Right cardiac atrium (tissue), 5 donors: ENCODE measurements at places on chromosomes 11 and 22. TPM values are rescaled to one million over a fixed set of nuclear protein-coding genes. Genes with fewer than 3 reads are reported as not detected.

- no peak for DNase-seq
Measured at GRCh38 chr11:31972623-31973022, 118.3 kb upstream of the RCN1 start.

Gene LDHAL6A
- polyA plus RNA-seq = 0.16 TPM

DNA sequence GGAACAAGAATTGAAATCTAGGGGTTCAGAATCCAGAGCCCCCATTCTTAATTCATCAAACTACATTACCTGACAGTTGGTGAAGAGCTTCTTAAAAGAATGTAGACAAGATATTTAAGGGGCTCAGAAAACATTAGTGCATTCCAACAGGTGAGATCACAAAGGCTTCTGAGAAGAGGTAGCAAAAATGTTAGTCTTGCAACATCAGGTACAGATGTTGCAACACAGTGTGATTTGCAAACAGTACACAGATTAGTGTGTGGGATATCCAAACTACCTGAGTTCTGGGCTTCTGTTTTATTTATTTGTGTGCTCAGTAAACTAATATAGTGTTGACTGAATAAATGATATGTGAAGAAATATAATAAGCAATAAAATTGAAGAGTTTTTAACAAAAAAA, 11.8 kb downstream of the CASP4 start:
- no peak for DNase-seq

Gene PIWIL4
- polyA plus RNA-seq = 1.6 TPM

Gene DMC1
- polyA plus RNA-seq = 6.5 TPM

DNA sequence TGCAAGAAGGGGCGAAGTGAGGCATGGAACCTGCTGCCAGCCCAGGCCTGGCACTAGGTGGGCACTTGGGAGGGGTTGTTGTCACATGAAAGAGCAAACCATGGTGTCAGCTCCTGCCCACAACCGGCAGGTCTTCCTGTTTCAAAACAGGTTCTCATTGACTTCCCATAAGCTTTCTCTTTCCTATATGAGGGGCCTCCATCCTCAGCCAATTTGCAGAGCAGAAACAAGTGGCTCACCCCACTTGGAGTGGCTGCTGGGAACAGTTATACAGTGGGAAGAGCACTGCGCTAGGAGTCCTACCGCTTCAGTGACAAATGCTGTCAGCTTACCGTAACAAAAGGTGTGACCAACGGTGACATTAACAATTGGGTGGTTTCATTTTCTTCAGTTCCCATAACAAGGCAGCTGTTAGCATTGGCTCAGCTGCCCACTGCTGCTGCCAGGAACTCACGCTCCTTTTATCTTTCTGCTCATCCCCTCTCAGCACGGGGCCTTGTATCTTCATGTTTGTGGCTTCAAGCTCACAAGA, 10.2 kb upstream of the SSTR3 start:
- DNase-seq = no peak

Gene LGR4
- 16.0 TPM for polyA plus RNA-seq

DNA sequence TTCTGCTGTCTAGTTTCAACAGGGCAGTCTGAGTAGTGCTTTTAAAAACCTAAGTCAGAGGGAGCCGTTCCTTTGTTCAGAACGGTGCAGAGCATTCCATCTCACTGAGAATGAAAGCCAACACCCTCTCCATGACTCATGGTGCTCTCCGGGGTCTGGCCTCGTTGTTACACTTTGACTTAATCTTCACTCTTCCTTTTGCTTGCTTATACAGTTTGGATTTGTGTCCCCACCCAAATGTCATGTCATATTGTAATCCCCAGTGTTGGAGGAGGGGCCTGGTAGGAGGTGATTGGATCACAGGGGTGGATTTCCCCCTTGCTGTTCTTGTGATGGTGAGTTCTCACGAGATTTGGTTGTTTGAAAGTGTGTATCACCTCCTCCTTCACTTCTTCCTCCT, 292.2 kb downstream of the ST3GAL4 start:
- DNase-seq = no peak

Gene DBX1
- not detected for polyA plus RNA-seq

DNA sequence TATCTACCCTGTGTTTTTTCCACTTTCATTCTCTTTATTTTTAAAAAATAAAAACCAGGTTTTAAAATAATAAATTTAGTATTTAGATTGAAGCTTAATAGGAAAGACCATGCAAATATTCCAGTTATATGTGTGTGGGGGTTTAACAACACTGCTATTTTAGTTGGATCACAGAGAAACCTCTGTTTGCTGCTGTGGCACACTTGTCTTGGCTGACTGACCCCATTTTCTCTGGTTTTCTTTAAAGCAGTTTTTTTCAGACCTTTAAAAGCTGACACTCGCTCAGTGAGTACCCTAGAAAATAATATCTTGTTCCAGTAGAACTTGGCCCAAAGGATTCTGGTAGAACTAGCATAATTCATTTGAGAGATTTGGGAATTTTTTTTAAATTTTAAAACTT, 31.6 kb downstream of the ACER3 start:
- DNase-seq = no peak

DNA sequence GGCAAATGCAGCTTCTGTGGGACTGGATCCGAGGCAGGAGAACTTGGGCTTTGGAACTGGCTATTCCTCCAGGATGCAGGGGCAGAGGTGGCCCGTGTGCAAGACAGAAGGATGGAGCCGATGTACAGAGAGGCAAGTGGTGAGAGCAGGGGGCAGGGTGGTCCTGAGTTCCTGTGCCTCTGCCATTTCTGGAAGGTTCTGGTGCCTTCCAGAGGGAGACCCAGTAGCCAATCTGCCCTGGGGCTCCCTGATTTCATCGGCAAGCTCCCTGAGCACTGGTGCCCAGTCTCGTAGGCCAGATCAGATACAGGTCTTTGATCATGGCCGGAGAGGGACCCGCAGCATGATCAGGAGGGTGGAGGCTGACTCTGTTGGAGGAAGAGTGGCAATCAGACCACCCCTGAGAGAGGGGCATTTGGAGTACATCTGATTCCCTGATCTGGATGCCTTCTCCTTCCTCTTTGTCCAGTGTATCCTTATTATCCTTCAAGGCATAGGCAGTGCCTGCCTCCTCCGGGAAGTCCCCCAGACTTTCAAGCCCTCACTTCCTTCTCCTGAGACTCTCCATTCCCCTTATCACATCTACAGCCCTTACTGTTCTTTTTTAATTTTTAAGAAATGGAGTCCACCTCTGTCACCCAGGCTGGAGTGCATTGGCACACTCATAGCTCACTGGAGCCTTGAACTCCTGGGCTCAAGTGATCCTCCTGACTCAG, 9.7 kb downstream of the MRGPRD start:
- DNase-seq = no peak

DNA sequence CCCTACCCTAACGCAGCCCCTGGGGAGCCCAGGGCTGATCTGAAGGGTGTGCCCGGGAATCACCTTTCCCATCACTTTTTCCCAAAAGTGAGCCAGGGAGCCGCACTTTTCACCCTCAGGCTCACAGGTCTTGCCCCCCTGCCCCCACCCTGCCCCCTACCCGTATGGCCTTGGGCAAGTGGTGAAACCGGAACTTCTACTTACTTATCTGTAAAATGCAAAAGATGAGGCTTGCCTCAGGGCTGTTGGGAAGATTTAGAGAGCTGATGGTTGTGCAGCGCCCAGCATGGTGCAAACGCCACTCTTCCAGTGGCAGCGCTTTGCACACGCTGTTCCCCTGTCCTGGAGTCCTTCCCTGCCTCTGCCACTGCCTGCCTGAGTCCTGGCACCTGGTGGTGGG, 8.0 kb downstream of the SYT12 start:
- no peak for DNase-seq

DNA sequence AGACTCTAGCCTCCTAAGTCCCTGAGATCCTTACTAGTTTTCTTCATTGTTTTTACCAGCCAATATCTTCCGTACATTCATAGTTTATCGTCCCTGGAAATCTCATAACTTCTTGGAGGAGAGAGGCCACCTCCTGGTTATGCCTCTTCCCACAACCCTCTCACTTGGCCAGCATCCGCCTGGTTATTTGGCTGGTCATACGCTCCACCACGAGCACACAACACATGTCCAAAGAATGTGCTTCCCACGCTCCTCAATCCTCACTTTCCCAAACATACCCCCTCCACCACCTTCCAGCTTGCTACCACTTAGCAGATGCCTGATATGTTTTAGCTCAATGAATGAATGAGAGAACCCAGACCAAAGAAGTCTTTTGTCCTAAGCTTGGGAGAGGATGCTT, 83.5 kb upstream of the EIF3D start:
- DNase-seq = no peak

Gene SLC5A12
- 4.4 TPM for polyA plus RNA-seq

DNA sequence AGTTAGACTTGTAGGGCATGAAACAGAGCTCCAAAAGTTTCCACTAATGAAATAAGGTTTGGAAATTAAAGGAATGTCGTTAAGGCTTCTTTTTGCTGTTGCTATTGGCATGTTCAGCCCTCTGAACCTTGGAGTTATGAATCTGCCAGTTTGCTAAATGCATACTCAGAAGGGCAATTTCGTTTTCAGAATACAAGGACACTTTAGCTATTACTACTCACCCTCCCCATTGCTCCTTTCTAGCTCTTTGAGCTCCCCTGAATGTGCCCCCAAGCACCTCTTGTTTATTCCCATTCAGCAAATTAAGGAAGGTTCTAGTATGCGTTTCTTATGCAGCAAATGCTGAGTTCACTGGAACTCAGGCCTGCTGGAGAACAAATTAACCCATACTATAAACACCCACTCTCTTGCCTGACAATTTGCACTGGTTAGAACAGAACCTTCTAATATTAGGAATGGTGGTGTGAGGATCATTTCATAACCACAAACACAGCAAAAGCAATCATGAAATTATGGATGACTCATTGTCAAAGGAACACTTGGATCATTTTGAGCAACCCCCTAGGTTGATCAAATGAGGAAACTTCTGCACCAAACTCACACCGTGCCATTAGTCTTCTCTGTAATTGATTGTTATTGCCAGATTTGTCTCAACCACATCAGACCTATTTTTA, 26.2 kb upstream of the LIN7C start:
- no peak for DNase-seq

DNA sequence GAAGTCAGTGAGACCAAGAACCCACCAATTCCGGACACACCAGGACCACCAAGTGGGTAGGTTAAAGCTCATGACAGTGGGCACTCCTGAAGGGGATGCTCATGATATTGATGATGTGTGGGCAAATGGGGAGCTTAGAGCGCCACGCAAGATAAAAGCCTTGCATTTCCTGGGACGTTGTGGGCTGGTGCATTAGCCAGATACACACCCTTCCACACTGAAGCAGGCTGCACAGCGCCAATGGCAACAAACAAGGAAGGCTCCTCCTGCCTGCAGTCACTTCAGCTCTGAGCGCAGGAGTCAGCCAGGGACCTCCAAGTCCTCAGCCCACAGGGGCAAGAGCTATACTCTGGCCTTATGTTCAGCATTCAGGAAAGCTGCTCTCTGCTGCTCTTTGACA, 20.6 kb downstream of the TMEM218 start:
- DNase-seq = no peak

- DNase-seq = no peak
Measured at GRCh38 chr11:83063073-83063754, 8.5 kb downstream of the RAB30 start.

GRCh38 chr11:123841174-123841573, 35.0 kb upstream of the OR6M1 start:
- no peak for DNase-seq

GRCh38 chr11:111194860-111195568, 50.5 kb upstream of the POU2AF2 start:
- DNase-seq = no peak

DNA sequence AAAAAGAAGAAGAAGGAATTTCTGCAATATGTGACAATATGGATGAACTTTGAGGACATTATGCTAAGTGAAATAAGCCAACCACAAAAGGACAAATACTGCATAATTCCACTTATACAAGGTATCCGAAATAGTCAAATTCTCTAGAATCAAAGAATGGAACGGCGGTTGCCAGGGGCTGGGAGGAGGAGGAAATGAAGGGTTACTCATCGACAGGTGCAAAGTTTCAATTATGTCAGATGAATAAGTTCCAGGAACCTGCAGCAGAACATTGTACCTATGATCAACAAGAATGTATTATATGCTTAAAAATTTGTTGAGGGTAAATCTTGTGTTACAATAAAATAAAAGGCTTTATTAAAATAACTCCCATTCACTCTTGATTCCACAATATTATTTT, 49.0 kb downstream of the SC5D start:
- DNase-seq = no peak

DNA sequence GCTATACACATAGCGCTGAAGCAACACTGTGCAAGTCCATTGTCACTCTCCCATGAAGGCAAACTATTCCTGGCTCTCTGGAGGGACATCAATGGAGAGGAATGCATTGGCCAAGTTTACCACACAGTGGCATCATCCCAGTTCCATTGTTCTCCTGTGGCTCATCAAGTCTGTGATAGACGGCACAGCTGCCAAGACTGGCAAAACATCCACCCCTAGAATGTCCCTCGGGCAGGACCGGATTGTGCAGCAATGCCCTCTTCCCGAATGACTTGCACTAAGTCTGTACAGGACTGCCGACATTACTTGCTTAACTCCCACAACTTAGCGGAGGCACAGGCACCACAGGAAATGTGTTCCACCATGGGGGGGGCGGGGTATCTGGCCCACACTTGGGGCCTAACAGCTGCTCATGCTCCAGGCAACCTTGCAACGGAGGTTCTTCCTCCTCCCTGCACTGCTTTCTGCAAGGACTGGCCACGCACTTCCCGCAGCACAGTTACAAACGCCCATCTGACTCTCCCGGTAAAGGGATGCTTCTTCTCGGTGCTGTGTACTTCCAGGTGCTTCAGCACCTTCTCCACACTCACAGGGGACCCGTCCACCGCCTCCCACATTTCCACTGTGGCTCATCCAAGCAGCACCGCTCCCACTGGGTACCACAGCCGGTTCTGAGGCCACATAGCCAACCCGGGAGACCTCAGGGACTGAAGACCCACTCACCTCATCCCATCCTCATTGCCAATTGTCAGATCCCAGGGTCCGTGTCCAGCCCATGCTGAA, 1309.6 kb upstream of the RAG2 start:
- no peak for DNase-seq

GRCh38 chr22:30245985-30246813, at the start of gene LIF:
TSS of gene LIF (minus strand) at chr22:30246759. CDS start at chr22:30246695, 64 bp downstream.
- DNase-seq = peak; percentile 38

DNA sequence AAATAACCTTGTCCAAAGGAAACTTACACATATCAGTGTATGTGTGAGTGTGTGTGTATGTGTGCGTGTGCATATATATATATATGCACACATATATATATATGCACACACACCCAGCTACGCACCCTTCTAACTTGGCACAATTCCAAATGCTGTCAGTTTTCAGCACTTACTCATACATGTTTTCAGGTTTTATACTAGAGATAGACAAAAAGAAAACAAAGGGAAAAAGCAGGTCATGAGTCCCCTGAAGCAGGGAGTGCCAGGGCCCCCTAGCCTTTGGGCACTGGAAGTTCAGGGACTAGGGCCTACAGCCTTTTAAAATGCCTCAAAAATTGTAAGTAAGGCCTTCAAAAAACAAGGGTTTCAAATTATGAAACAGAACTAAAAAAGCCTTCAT, 265.4 kb downstream of the CADM1 start:
- DNase-seq = no peak

Gene MS4A15
- polyA plus RNA-seq = not detected

Gene FOLR3
- polyA plus RNA-seq = not detected
